ENCODE measurements at places on chromosomes 5 and 9.
A peak's percentile ranks its signal among the peaks of the same experiment; 100 is the strongest.

GRCh38 chr5:72387985-72388384 is 67.8 kb downstream of the PTCD2 start:
- DNase-seq: no peak

DNA sequence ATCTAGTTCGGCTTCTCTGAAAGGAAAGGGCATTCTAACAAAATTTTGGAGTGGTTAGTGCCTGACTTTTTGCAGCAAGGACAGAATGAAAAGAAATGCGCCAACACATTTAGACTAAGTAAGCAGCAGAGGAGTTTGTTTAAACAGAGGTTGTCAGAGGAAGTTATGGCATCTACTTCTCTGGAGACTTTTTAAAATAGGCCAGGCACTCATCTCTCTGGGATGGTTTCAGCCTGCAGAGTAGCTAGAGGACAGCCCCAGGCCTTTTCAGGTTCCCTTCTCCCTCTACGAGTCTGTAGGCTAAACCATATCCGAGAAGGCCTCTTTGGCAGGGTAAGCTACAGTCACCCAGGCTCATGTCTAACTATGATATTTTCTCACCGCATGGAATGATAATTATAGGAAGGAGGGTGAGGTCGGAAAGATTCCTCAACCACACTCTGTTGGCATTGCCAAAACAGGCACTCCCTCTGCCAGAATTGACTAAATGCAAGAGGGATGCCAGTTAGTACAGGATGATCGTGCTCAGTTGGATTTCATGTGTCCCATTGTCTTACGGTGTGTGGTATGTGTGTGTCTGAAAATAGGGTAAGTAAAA is 1.4 kb upstream of the CTXN3 start:
- DNase-seq: no peak

- DNase-seq: peak; percentile 30
These were observed 412.6 kb downstream of the MLLT3 start for GRCh38 chr9:20209391-20210340.

GRCh38 chr5:79975422-79975821 is 15.6 kb downstream of the MTX3 start:
- no peak for DNase-seq

GRCh38 chr5:131945551-131946168 is at the start of gene MEIKIN:
Gene MEIKIN, minus strand, starts transcription at chr5:131945663. Its CDS starts 158 bp downstream, at chr5:131945505.
- DNase-seq: no peak
